Cerebellar nuclear complex (tissue), 1 donor: ENCODE measurements at places on chromosomes 16 and 17.

- no peak for DNase-seq
Measured at GRCh38 chr17:46947216-46947615, 24.3 kb downstream of the GOSR2 start.

- DNase-seq: no peak
Measured at GRCh38 chr16:48591976-48592375, 18.0 kb downstream of the N4BP1 start.

DNA sequence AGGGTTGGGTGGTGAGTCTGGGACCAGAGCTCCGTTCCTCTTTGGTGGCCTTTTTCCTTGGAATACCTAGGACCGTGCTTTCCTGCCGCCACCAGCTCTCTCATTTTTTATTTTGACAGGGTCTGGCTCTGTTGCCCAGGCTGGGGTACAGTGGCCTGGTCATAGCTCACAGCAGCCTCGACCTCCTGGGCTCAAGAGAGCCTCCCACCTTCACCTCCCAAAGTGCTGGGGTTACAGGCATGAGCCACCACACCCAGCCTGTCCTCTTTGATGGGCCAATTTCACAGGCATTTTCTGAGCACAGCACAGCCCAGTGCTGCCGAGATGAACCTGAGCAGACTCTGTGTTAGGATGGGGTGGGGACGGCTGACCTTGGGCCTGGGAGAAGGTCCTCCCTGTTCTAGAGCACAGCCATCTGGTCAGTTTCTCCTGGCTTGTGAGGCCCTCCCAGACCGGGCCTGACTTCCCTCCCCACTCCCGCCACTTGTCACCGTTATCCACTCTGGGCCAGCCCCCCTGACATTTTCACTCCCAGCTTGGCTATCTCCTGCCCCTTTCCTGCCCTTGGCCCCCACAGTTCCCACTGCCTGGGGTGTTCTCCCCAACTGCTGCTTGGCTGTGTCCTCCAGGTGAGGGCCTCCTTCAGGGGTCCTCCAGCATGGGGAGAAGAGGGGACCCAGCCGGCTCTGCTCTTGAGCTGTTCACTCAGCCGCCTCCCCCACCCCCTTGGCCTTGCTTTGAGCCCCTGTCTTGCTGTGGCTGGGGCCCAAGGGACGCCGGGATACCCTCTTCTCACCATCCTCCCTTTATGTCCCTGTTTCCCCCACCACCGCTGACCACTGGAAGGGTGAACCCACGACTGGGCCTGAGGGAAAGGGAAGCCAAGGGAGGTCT is 5.0 kb downstream of the ADCY7 start:
- no peak for DNase-seq

GRCh38 chr17:79746889-79747507 is 16.3 kb downstream of the ENPP7 start:
- DNase-seq: no peak

DNA sequence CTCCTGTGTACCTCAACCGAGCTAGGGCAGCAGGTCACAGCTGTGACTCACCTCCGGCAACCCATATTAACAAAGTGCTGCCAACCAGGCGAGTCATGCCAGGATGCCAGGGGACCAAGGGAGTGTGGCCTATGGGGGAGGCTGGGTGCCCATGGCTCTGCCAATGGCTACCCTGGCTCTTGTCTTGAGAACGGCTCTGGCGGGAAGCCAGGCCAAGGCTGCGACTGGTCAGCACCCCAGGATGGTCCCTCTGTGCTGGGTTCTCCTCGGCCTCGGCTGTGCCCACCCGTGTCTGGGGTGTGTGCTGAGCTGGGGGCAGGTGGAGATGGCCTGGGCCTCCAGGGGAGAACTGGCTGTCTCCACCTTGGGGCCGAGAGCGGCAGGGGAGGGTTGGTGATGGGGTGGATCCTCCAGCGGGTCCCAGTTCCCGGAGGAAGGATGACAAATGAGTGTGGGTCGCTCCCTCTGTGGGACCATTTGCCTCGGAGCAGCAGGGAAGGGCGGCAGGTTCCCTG is 75.8 kb downstream of the MRC2 start:
- no peak for DNase-seq
